Frontal cortex (tissue), 4 donors: ENCODE measurements at places on chromosomes 16 and 17.

GRCh38 chr17:78426293-78426879 lies 47.9 kb downstream of the PGS1 start:
- DNase-seq: no peak

GRCh38 chr17:66152756-66153155 lies 39.2 kb downstream of the CEP112 start:
- no peak for DNase-seq

DNA sequence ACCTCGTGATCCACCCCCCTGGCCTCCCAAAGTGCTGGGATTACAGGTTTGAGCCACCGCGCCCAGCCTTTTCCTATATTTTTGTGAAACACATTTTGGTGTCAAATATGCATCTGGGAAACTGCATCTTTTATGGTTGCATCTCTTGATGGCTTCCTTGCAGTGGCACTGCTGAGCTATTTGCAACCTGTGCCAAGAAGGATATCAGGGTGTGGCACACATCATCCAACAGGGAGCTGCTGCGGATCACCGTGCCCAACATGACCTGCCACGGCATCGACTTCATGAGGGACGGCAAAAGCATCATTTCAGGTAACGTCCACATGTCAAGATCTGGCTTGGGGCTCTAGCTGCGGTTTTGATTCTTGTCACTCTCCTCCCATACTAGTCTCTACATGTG lies 16.8 kb upstream of the USP43 start:
- no peak for DNase-seq

- DNase-seq: no peak
Observed at GRCh38 chr16:57686577-57686976, 8.0 kb upstream of the DRC7 start.

DNA sequence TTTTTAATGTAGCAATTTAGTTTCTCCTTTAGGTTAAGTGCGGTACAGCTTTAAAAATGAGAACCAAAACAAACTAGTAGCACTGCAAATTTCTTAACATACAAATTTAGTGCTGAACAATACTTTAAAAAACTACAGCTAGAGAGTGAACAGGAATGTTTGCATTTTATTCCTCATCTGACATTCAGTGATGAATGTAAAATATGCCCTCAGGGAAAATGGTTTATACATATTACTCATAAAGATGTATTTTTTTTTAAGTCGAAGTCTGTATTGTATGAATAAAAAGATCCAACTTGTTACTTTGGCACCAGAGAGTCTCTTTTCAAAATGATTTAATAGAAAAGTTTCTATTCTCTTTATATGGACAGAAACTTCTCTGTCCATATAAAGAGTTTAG lies 96.8 kb downstream of the BRIP1 start:
- DNase-seq: no peak

- DNase-seq: no peak
Observed at GRCh38 chr17:59296190-59296589, 35.3 kb upstream of the YPEL2 start.

DNA sequence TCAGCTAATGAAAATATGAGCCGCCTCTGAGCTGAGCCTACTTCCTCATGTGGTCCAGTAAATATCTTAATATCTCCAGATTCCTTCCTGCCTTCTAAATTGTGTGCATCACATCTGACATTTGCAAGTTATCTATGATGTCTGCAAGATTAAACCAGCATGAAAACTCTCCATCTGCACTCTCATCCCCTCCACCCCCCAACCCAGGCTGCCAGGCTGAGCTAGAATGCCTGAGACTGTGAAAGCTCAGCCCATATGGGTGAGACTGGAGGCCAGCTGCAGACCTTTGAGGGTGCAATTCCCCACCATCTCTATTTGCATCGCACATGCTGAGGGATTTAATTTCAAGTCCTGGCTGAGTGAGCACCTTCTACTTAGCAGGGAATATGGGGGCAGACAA lies 82.8 kb downstream of the ASIC2 start:
- no peak for DNase-seq

DNA sequence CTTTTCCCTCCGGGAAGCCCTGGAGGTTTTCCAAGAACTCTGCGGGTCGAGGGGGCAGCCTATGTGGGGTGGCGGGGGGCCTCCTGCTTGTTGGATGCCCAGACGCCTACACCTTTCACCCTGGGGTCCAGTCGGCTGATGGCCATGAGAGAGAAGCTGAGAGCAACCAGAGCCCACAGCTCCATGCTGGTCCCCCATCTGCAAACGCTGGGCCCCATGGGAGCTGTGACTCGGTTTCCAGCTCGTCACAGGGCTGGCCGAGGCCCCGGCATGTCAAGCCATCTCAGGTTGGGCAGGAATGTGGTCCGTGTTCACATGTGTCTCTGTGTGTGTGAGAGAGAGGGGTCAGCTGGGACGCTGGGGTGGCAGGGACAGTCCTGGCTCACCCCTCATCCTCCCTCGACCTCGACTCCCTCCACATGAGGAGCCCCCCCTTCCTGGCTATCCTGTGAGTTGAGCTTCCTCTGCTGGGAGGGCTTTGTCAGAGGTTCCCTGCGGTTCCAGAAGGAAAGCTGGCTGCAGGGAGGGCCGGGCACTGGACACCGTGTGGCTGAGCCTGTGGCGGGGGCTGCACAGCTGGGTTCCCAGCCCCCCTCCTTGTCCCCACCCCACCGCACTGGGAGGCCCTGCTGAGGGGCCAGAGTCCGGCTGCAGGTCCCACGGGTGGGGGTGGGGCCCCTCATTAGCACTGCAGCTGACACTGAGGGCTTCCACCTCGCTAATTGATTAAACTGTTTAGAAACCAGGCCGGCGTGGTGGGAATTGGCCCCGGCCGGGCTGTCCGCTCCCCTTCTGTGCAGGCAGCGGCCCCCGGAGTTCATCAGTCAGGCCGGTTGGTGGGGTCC lies 19.1 kb downstream of the METRNL start:
- DNase-seq: no peak

GRCh38 chr17:5410594-5411272 lies 8.7 kb downstream of the NUP88 start:
- no peak for DNase-seq

GRCh38 chr17:4973256-4974114 lies 5.9 kb upstream of the SPAG7 start:
- DNase-seq: no peak

DNA sequence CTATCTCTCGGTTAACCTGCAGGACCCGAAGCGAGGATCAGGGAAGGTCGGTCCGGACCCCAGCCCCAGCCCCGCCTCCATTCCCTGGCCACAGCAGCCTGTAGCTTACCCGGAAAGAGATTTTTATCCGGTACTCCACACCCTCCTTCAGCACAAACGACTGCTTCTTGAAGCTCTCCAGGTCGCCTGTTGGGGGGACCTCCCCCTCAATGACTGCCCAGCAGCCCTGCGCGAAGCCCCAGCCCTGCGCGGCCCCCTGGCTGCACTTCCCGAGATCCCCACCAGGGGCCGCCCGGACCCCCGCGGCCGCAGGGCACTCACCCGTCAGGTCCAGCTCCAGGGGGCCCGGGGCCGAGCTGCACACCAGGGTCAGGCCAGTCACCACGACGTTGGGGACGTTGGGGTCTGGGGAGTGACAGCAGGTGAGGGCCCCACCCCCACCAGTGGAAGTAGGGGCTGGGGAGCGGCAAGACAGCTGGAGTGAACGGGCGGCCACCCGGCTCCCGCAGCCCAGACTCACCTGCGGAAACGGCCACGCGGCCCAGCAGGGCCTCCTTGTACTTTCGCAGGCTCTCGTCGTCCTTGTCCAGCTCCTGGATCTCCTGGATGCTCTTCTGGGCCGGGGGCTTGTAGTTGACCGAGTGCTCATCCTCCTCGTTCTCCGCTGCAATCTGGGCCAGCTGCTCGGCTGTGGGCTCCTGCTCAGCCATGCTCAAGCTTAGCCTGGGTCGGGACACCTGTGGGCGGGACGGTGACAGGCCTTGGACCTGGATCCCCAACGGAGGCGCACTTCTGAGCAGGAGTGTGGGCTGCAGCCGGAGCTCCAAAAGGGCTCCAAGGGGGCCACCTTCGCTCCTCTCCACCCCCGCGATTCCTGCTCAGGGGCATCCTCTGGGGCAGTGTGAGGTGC lies 1.7 kb downstream of the ARHGDIA start:
- peak; percentile 72 for DNase-seq

DNA sequence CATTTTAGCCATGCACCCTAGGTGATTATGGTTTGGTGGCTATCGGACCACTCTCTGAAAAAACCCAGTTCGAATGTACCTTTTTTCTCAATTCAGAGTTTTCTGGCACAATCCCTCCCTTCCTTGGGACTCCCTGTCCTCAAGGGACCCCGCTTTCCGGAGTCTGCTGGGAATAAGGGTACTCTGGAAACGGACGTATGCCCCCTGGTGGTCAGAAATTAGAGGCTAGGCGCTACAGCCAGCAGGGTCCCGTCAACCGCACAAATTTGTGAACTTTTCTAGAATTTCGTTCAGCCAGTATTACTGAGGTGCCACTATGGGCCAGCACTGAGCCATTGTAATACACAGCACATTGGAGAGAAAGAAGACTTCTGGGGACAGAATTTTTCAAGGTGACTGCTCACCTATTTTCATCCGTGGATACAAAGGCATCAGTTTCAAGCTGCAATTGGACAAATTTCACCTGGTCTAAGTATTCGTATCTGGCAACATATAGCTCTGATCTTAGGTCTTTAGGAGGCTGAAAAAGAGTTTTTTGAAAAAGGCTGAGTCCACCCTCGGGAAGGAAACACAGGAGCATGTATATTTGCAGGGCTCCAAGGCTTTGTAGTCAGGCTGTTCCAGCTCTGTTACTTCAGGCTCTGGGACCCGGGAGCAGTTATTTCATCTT lies 27.1 kb upstream of the CRYBA1 start:
- peak; percentile 86 for DNase-seq

DNA sequence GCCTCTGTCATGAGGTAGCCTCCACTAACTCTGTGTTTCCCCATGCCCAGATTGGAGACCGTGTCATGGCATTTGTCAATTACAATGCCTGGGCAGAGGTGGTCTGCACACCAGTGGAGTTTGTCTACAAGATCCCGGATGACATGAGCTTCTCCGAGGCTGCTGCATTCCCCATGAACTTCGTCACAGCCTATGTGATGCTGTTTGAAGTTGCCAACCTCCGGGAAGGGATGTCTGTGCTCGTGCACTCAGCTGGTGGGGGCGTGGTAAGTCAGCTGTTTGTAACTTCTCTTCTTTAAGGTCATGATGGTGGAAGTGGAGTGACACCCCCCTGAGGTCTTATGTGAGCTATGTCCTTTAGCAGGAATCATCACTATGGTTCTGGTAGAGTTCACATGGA lies 36.8 kb downstream of the VAT1L start:
- no peak for DNase-seq

- DNase-seq: no peak
Observed at GRCh38 chr16:89273741-89274472, 56.4 kb downstream of the ZNF778 start.

DNA sequence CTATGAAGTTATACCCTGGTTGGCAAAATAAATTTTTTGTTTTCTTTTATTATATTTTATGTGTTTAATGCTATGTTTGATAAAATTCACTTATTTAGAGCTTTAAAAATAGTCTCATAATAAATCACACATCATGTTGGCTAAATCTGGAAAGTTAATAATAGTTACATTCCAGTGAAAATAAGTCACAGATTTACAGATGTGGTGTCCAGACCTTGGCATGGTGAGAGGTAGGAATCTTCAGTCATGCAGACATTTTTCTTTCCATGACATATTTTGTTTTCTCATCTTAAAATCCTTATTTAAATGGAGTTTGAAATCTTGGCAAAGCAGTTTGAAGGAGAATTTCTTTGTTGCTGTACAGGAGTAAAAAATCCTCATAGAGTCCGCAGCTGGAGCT lies 48.1 kb upstream of the GOSR1 start:
- no peak for DNase-seq

- no peak for DNase-seq
Observed at GRCh38 chr17:10992106-10992880, 154.4 kb upstream of the PIRT start.

GRCh38 chr17:2157675-2158395 lies 102.9 kb downstream of the HIC1 start:
- DNase-seq: no peak

DNA sequence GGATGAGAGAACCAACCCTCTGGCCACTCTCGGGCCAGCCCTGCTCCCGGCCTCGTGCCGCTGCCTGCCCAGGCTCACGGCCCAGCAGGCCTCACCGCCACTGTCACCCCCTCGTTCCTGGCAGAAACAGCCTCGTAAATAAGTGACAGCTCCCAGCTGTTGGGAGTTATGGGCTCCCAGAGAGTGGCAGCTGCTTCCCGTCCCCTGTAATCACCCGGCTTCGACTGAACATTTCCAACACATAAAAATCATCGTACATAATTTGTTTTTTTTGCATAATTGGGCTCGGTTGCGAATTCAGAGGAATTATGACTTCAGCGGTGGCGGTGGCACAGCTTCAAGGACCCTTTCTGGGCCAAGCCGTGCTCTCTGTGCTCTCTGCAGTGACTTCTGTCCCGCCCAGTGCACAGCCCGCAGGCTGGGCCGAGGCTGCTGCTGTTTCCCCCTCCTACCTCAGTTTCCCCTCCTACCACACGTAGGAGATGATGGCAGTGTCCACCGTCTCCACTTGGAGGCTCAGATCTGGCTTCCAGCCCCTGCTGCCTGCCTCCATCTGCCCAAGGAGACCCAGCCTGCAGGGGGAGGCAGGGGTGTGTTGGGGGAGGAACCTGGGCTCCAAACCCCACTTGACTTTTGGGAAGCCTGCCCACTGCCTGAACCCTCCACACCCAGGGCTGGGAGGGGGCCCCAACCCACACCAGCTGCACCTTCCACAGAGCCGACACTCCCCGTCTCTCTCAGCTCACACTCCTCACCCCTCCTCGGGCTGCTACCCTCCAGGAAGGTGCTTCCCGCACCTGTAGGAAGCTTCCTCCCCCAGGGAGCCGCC lies 84.9 kb downstream of the RTN4RL1 start:
- DNase-seq: no peak

- DNase-seq: peak; percentile 81
Observed at GRCh38 chr16:89828199-89828869, at the start of gene SPIRE2. SPIRE2 (plus strand) TSS chr16:89828475; CDS start chr16:89828551, 76 bp downstream.

DNA sequence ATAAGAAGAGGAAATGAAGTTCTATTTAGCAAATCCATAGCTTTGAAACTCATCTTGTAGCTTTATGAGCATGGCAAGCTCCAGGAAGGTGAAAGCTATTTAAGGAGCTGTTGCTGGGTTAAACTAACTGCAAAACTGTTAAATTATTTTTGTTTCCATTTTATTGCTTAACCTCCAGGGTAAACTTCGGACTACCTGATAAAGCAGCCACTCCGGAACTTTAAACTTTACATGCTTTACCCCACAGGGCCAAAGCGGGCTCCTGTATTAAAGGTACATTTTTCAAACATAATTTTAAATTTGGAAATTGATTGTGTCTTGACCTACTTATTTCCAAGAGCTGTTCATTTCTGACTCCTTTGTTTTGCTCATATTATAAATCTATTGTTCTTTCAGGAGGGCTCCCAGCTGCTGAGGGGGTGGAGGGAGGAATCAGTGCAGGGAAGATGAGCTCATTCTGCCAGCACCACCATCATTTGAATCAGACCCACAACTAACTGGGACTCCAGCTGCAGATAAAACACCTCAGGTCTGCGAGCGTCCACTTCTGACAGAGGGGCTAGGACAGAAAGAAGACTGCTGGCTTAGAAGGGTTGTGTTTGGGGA lies 157.9 kb downstream of the IRX3 start:
- DNase-seq: no peak

GRCh38 chr17:65564793-65565192 lies 3.3 kb upstream of the AXIN2 start:
- no peak for DNase-seq
